ENCODE measurements at places on chromosomes 5 and 9.

GRCh38 chr5:142845954-142846398 lies 75.8 kb downstream of the ARHGAP26 start:
- no peak for DNase-seq

DNA sequence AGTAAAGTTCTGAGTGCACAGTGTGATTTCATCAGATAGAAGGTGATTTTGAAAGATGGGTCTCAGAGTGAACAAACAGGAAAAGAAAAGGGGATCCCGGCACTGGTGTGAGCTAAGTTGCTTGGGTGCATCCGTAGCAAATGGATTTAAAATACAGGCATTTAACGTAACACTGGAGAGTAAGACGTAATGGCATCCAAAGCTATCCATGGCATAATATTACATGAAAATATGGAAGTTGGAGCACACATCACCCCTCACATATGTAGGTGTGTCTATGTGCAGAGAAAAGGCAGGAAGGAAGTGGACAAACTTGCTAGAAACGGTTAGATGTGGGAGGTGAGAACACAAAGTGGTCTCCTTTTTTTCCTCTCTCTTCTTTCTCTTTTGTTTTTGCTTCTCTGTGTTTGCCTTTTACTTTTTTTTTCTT lies 38.2 kb upstream of the SEMA4D start:
- DNase-seq = no peak

GRCh38 chr9:629146-629545 lies 212.4 kb upstream of the DMRT1 start:
- DNase-seq = no peak

DNA sequence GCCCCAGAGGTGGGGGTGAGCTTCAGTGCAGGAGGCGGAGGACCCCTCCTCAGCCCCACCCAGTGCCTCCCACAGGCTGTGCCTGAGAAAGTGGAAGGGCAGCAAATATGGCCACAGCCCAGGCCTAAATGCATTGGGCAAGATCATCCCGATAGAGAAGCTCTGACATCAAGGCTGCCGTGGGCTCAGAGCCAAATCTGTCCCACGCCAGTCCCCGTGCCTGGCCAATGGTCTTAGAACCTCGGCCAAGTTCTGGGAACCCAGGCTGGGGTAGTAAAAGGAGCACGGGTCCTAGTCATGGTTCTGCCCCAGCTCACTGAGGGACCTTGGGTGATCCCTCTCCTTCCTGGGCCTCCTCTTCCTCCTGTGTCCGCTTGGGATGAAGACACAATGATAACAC lies 27.7 kb upstream of the TNIP1 start:
- no peak for DNase-seq

DNA sequence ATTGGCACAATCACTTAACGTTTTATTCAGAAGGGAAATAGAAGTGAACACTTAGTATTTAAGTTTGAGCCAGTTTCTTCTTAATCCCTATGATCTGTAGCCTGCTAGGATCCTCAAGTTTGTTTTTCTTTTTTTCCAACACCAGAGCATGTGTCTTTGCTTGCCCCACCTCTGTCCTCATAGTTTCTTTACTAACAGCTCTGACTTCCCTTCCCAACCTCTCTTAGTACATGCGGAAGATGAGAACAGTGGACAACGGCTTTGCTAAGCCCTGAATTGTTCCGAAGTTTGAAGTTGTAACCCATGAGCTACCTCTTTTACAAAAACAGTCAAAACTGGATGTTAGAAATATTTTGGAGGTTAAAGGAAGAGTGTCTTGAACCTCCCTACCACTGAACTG lies 61.7 kb upstream of the TAF11L2 start:
- no peak for DNase-seq

GRCh38 chr5:35133186-35133585 lies 85.4 kb upstream of the AGXT2 start:
- DNase-seq = no peak

DNA sequence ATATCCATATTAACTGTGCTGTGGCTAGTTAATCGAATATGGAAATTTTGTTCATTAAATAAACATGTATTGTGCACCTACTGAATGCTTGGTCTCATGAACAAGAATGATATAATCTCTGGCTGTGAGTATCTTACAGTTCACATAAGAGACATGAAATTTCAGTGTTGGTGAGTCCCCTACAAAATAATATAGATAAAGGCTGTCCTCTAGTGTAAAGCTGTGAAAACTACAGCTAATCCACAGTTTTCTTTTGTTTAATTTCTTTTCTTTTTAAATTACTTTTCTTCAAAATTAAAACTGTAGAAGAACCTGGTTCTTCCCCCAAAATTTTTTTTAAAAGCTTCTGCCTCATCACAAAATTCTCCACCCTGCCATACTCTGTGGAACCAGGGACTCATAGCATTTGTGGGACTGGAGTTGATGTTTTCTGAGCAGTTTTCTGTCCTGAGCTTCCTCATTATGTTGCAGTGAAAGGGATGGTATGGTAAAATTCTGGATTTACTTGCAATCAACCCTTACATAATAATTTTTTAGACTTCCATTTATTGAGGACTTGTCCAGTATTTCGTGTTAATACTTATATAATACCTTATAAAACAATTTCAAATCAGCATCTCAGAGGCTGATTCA lies 135.0 kb downstream of the STK32A start:
- no peak for DNase-seq

GRCh38 chr5:179129607-179130071 lies 69.5 kb downstream of the ZNF354C start:
- DNase-seq = no peak

DNA sequence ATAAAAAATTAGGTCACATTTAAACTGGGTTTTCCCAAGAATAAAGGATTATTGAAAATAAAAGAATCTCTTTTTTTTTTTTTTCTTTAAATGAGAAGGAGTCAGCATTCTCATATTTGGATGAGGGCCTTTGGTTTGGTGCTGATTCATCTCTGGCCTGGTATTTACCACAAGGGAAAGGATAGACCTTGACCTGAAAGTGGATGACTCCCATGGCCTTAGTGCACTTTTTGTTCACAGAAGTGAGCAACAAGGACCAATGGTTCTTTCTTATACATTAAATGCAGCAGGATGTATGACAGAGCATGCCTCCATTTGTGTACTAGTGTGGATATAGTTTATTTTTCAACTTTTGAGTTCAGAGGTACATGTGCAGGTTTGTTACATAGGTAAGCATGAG lies 6.9 kb downstream of the YTHDC2 start:
- DNase-seq = no peak

DNA sequence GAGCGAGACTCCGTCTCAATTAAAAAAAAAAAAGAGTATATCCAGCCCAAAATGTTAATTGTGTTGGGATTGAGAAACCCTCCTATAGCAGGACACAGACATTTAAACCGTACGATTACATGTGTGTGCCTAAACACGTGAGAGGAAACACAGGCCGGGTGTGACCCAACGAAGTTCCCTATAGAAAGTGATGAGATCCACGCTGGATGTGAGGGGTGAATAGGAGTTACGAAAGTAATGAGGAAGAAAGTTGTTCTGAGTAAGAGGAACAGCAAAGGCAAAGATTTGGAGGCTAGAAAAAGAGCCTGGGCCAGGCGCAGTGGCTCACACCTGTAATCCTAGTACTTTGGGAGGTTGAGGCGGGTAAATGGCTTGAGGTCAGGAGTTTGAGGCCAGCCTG lies 13.6 kb downstream of the NAIF1 start:
- no peak for DNase-seq

DNA sequence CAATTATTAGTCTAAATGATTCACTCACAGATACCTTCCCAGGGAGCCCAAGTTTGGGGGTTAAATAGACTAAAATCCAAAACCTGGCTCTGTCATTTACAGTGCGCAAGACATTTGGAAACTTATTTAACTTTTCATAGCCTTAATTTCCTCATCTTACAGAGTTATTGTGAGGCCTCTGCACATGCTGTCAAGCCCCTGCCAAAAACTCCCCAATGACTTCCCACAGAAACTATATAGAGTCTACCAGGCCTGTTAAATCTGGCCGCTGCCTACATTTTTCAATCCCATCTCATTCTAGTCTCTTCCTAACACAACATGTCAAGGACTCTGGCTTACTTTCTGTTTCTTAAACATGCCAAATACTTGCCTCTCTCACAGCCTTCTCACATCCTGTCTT lies 412.5 kb downstream of the ELAVL2 start:
- DNase-seq = no peak

DNA sequence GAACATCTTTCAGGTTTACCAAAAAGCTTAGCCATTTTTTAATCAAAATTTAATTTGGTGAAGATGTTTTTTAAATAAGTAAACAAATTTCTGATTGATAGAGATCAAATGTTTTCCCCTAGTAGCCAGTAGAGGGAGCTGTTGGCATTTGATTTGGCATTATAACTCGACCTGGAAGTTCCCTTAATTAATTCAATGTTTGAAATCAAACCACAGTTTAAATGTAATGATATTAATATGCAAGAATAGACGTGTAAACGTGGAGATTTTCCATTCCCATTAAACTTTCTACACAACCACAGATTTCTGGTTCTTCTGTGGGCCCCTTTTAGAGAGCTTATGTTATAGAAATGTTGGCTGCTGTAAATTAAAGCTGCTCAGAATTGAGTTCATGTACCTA lies 148.1 kb upstream of the MPDZ start:
- no peak for DNase-seq

GRCh38 chr5:156934450-156935211 lies 28.4 kb downstream of the TIMD4 start:
- peak; percentile 7 for DNase-seq

DNA sequence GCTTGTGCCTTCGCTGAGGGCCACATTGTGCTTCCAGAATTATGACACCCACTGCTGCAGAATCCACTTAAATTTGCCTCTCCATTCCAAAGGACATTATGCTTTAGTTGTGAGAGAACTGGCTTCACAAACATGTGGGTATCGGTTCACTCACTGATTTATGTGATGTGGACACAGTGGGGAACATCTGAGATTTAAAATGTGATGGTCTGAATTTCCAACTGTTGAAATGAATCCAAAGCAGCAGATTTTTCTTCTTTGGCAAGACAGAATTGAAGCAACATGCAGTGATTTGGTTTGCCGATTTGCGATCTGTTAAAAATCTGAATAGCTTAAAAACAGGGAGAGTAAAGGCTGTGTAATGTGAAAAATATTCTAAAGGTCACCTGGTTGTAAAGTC lies 20.3 kb downstream of the PCSK5 start:
- no peak for DNase-seq

GRCh38 chr5:140305471-140305870 lies 2.6 kb upstream of the PFDN1 start:
- no peak for DNase-seq

DNA sequence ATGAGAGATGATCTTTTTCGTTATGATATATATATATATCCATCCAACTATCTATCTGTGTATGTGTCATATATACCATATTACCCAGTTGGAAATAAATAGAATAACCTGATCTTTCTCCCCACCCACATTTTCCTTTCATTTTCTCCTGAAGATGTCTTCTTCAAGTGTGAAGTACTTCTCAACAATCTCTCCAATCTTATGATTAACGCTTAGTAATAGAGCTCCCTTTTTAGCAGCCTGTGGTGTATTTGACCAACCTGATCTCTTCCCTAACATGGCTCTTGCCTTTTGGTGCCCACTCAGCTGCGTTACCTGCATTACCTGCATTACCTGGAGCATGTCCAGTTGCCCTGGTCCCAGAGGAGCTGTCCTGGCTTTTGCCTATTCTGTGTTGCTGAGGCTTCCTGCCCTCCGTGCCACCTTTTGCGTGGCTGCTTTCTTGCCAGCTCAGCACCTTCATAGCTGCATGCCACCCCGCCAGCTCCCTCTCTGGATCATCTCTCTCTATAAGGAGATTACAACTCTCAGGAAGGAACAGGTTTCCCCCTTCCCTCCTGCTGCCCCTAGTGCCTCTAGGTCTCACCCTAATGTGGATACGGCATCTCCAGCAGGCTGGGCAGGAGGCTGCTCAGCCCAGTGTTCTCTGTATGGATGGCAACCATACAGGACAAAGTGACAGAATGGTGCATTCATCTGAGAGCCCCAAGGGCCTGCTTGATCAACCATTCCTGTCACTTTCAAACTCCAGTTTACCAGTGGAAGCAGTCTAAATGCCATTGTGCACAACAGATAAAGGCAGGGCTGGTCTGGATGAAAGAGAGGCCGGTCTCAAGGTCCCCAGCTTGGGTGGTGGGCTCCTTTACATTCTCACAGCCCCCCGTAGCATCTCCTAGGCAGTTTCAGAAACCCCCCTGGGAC lies 126.7 kb downstream of the GADD45G start:
- no peak for DNase-seq

- DNase-seq = no peak
Observed at GRCh38 chr5:140548300-140548688, 832 bp downstream of the EIF4EBP3 start.

- no peak for DNase-seq
Observed at GRCh38 chr9:3571500-3571899, 45.7 kb upstream of the RFX3 start.

All from stimulated activated CD8-positive, alpha-beta memory T cell treated with anti-CD3 and anti-CD28 coated beads, Interleukin-7, amount 100 ng/mL, for 4 hours (primary cell).